ENCODE measurements at places on chromosomes 16 and 17.

GRCh38 chr16:35745821-35746248 lies 2286.4 kb downstream of the TP53TG3F start:
- DNase-seq, result no peak

DNA sequence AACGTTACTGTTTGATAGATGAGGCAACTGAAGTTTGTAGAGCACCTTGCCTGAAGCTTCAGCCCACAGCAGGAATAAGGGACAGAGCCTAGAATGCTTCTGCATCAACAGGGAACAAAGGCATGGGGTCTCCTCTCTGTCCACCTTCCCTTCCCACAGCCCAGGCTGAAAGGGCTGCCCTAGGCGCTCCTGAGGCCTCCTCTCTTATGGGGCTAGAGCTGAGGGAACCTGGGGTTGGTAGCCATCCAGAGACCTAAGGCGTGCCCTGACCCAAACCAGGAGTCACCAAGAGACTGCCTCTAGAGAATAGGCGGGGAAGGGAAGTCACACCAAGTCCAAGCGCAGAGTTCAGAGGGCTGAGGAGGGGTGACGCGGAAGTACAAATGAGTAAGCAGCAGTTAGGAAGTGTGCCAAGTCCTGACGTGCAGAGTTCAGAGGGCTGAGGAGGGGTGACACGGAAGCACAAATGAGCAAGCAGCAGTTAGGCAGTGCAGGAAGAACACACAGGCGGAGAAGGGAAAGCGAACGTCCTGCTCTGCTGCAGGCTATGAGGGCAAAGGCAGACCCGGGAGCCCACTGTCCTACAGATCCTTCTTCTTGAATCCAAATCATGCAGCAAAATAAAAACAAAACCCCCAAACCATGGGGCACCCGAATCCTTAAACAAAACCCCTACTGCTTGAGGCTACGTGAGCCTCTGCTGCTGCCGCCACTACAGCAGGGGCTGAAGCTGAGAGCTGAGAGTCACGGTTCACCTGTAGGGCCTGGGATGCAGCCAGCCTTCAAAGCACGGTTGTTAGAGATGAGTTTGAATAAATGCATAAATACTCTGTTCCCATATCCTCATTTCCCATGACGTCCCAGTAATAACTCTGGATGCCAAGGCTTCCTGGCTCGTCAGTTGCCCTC lies 2.7 kb upstream of the SPG7 start:
- DNase-seq, result no peak

GRCh38 chr16:71974068-71974818 lies 26.0 kb downstream of the PKD1L3 start:
- DNase-seq, result no peak

- no peak for DNase-seq
These were observed 36.2 kb upstream of the MAP3K14 start for GRCh38 chr17:45353043-45353442.

DNA sequence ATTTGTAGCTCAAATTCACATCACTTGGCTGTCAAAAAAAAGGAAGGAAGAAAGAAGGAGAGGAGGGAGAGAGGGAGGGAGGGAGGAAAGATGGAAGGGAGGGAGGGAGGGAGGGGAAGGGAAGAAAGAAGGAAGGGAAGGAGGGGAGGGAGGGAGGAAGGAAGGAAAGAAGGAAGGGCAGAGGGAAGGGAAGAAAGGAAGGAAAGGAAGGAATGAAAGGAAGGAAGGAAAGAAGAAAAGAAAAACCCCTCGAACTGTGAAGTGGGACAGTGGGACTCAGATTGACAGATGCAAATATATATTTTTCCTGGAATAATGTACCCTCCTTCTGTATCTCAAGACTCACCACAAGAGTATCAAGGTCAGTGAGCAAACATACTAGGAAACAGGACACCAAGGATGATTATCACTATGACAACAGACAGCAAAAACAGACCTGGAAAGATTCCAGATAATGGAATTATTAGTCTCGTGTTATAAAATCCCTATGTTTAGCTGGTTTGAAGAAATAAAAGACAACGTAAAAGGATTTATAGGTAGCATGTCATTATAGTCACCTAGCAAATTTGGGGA lies 24.2 kb upstream of the ABCA3 start:
- no peak for DNase-seq

All from HS-5 (cell line).